Stimulated activated CD8-positive, alpha-beta memory T cell treated with anti-CD3 and anti-CD28 coated beads, Interleukin-15, amount 100 ng/mL, for 48 hours (primary cell): ENCODE measurements at places on chromosomes 12 and 14.

GRCh38 chr14:54420478-54421142, 20.6 kb downstream of the CNIH1 start:
- DNase-seq: no peak

DNA sequence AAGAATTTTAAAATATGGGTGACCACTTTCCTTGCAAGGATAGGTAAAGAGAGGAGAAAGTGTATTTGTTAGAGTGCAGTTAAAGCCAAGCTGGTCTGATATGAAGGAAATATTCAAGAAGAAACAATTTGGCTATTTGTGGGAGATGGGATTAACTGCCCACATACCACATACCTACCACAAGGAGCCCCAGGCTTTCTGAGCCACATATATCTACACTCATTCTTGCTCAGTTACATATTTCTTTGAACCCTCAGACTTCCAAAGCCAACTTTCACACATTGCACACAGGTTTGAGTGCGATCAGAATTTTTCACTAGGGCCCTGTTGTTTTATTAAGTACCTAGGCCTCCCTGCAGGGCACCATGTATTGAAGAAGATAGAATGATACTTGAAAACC, 330.2 kb downstream of the ZFP36L1 start:
- DNase-seq: no peak

GRCh38 chr12:53481939-53482586, 17.2 kb downstream of the MAP3K12 start:
- no peak for DNase-seq

DNA sequence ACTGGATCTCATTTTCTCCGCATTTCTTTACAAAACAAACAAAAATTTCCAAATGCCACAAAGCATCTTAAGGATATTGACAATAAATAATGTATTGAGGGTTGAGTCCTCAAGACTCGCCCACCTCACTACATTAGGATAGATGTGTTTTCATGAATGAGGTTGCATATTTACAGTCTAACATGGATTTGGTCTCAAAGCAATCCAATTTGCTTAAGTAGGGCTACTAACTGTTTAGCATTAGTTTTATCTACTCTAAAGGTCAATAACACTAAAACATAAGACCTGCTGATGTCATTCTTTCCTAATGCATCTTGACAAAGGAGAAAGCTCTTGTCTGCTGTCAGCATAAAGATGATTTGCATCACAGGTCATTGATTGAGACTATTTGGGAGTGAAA, 82.4 kb downstream of the PTPRR start:
- DNase-seq: no peak

- peak; percentile 79 for DNase-seq
These were observed at the start of gene NAA25 for GRCh38 chr12:112108202-112109079. NAA25 (minus strand) TSS chr12:112108783; CDS start chr12:112108773, 10 bp downstream.

DNA sequence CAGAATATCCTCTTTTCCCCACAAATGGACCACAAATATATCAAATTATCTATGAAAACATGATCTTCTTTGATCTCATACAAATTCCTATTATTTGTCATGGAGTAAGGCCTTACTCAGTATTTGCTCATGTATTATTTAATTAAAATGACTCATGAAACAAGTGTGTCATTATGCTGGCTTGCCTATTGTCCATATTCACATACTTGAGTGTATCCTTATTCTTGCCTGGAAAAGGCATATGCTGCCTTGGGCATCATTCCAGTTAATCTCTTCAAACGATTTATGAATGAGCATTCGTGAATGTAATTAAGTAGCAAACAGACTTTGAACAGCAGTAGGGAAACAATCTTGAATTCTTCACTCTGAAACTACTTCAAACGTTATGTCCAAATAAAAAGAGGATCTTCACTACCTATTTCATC, 22.6 kb upstream of the SNRPF start:
- no peak for DNase-seq

DNA sequence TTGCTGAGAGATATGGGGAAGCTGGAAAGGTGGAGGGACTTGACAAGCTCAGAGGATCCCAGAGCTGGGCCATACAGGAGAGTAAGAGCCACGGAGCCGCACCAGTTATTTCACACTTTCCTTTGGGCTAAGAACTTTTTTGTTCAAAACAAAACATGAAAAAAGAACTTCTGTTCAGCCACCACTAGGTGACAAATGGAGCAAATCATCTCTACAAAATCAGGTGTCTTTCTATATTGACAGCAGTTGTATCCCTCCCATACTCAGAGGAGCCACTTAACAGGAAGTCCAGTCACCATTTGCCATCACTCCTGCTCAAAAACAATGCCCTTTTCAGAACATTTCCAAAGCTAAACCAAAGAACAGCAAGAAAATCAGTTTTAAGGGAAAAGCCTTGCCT, 70.3 kb upstream of the DBX2 start:
- DNase-seq: no peak

DNA sequence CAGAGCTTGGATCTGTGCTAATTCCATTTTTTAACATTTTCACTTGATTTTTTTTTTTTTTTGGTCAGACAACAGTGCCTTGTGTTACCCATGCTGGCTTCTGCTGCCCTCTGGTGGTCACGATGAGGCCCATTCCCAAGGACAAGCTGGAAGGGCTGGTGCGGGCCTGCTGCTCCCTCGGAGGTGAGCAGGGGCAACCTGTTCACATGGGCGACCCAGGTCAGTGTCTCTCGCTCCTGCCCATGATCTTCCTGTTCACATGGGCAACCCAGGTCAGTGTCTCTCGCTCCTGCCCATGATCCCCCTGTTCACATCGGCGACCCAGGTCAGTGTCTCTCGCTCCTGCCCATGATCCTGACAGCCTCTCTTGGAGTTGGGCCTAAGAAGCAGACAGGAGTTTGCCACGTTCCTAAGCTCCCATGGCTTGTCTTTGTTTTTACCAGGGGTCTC, 59.4 kb downstream of the DGLUCY start:
- peak; percentile 55 for DNase-seq

DNA sequence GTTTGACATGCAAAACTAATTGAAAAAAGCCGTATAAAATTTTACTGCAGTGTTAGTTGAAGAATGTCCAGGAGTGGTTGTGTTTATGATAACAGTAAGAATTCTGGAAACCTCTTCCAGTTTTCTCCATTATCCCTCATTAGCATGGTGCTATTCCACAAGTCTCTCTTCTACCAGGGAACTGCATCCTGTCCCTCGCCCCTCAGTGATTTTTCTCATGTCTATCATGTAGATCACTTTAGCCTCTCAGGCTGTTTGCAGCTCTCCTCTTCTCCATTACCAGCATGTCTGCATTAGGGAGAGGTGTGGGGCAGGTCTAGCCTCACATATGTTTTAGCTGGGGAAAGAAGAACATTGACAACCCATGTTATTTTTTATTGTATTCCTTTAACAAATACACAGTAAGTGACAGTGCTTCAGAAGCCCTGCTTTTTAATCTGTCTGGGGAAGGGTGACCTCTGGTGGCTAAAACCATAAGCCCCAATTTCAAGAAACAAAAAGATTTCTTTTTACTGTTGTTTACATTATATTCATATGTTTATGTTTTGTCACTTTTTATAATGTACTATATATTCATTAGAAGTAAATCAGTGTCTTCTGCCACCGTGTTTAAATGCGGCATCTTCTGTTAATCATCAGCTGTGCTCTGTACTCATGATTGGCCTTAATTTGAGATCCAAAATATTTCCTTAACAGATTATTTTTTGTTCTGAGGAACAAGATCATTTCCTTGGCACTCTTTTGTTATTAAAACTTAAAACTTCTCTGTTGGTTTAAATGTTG, 70.7 kb downstream of the RASSF8 start:
- no peak for DNase-seq

DNA sequence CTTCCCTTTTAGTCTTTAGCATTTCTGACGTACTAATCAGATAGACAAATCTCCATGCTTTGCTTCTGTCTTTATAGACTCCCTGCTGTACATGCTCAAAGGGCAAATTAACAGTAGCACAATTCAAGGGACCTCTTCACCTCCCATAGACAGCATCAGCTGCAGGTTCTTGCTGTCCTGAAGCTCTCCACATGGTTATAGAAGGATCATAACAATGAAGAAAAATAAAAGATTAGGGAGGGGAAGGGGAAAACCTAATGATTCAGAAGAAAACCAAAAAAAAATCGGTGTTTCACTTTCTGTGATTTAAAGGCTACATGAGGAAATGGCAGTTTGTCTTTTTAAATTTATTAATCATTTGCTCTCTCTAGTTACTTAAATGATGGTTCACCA, 155.5 kb downstream of the PTCSC3 start:
- no peak for DNase-seq

GRCh38 chr14:75725481-75725880, 64.4 kb downstream of the TTLL5 start:
- no peak for DNase-seq

DNA sequence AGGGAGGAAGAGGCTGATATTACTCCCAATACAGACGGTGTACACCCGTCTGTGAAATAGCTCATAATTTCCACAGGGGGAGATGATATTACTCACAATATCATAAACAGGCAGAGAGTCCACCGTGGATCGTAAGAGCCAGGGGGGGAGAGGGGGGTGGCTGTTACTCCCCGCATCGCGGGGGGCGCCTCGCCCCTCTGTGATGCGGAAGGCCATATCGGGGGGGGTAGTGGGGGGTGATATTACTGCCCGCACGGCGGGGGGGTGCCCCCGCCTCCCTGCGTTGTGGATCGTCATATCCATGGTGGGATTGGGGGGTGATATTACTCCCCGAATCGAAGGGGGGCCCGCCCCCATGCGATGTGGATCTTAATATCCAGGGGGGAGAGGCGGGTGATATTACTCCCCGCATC, 91.9 kb downstream of the FRMD6 start:
- no peak for DNase-seq

DNA sequence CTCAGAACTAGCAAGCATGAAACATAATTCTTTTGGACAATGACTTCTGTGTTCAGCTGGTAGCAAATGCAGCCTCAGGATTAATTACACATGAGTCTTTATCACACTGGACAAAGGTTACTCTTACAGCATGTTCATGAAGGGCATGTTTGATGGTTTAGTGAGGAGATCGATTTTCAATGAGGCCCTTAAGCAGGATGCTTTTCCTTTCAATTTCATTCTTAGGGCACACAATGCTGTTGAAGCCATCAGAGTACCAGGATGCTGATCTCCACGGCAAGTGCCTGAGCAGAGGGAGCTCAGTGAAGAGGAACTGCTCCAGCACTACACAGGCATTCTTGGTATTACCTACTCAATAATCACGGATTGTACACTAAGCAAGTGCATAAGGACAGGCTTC, 542.0 kb downstream of the SNAPC1 start:
- DNase-seq: no peak

GRCh38 chr12:19018302-19018970, 111.1 kb upstream of the PLEKHA5 start:
- DNase-seq: no peak

- DNase-seq: no peak
These were observed 11.0 kb upstream of the ANKLE2 start for GRCh38 chr12:132772606-132773005.

GRCh38 chr14:89672636-89673511, 255.8 kb upstream of the FOXN3 start:
- DNase-seq: no peak

DNA sequence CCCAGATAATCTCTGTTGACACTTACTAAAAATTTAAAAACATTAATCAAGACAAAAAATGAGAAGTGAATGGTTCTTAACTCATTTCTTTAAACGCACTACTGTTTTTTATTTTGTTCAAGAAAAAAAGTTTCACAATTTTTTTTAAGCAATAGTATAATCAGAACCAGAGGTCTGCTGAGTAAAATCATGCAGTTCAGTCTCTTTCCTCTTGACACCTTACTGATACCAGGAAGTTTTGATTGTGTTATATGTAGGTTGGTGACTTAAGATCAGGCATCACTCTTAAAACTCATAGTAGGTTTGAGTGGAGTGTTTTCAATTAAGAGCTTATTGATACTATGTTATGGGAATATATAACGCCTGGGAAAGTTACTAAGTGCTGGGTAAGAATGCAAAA, 121.4 kb downstream of the TRMT5 start:
- DNase-seq: no peak

DNA sequence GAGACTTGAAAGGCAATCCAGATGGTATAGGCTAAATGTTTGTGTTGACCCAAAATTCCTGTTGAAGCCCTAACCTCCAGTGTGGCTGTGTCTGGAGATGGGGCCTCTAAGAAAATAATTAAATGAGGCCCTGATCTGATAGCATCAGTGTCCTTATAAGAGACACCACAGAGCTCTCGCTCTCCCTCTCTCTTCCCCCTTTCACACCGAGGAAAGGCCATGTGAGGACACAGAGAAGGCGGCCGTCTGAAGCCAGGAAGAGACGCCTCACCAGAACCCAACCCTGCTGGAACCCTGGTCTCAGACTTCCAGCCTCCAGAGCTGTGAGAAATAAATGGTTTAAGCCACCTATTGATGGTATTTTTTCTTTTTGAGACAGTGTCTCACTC, 87.5 kb downstream of the SCARB1 start:
- DNase-seq: no peak

DNA sequence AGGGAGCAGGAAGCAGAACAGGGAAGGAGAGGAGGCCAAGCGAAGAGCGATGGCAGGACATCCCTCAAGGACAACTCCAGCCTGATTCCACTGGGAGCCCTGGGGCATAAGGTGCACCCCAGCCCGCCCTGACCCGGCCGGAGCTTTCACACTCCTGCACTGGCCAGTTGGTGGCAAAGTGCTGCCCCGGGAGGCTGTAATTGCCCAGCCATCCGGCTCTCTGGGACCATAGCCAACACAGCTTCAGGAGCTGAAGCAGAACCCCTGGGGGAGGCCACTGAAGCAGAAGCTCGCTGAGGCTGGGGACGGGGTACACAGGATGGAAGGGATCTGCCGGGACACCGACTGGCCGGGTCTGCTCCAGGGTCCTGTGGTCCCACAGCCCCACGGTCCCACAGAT, 41.9 kb upstream of the BEGAIN start:
- no peak for DNase-seq

DNA sequence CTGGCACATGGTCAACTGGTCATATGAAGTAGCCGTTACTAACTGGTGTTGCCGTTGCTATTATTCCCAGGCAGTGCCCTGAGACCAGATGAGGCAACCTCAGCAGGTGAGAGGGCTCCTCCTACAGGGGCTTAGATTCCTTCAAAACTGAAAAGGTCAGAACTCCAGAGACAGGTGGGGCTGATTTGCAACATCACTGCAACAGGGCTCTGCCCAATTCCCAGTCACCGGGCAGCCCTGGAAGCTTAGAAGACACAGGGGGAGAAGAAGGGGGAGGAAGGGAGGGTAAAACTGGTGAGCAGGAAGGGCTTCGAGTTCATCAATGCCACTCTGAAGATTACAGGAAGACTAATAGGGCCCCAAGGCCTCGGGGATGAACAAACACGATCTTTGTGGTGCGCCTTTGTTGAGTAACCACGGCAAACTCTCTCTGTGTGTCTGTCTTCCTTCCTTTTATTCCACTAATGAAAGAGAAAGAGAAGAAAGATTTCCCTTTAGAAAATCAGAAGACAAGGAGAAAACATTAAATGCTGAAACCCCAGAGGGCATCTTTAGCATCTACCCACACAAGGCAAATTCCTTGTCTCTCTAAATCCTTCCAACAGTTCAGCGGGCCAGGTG, 749.1 kb upstream of the TBX3 start:
- DNase-seq: no peak

GRCh38 chr14:102901633-102902032, 20.8 kb upstream of the AMN start:
- no peak for DNase-seq
